ENCODE measurements at places on chromosomes 11 and 22. TPM values are rescaled to one million over a fixed set of nuclear protein-coding genes. Genes with fewer than 3 reads are reported as not detected.

SLC16A8 gene
- 0.12 TPM for total RNA-seq

MMP8 gene
- not detected for total RNA-seq

OR4C45 gene
- not detected for total RNA-seq

NCF4 gene
- total RNA-seq, result not detected

TMEM223 gene
- 34.3 TPM for total RNA-seq

PRAME gene
- not detected for total RNA-seq

KRTAP5-6 gene
- total RNA-seq, result not detected

TREH gene
- not detected for total RNA-seq
